ENCODE measurements at places on chromosomes 7 and 10.

GRCh38 chr7:46452561-46453135 is 531.6 kb upstream of the IGFBP3 start:
- DNase-seq: no peak

GRCh38 chr10:24440817-24441797 is 232.2 kb downstream of the KIAA1217 start:
- no peak for DNase-seq

GRCh38 chr7:133512560-133512959 is 259.7 kb downstream of the EXOC4 start:
- DNase-seq: no peak

DNA sequence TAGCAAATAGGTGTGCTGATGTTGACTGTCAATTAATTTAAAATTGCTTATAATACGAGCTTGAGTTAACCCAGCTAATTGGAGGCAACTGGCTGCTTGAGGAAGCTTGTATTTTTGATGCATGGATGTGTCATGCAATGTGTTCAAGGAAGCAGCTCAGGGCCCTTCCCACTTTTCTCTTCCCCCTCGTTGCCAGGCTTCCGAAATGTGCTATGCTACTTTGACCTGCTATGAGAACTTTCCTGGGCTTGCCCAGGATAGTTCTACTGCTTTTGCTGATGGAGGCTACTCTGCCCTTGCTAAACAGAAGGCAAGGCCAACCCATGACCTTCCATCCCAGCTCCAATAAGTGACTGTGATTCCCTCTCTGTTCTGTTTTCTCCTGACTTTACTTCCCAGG is 24.4 kb downstream of the PLCE1 start:
- DNase-seq: no peak

DNA sequence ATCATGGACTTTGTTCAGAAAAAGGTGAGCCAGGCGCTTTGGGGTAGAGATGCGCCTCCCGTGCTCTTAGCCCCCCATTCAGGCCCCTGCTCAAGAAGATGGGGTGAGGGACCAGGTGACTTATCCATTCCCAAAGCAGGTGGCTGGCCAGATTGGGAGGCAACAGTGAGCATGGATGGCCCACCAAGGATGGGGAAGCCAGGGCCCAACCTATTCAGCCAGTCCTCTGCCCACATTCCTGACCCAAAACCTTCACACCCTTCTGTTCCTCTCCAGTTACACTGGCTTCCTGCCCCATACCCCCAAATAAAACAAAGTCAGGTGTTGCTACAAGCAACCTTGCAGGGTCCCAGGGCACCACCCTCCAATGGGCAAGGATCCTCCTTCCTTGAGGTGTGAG is 44.4 kb downstream of the TSPAN15 start:
- no peak for DNase-seq

DNA sequence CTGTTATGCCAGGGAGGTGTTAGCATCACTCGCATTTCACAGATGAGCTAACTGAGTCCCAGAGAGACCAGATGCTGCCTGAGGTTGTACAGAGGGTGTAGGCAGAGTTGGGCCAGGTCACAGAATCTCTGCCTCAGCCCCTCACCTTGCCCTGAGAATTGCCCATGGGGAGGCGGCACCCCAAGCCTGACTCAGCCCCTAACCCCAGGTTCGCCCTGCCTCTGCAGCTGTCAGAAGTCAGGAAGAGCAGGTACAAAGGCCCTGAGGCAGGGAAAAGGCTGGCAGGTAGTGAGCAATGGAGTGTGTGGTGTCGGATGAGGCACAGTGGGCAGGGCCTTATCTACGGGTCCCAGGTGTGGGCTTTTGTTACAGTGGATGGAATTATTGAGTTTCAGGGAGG is 79.4 kb downstream of the MYL10 start:
- DNase-seq: no peak

DNA sequence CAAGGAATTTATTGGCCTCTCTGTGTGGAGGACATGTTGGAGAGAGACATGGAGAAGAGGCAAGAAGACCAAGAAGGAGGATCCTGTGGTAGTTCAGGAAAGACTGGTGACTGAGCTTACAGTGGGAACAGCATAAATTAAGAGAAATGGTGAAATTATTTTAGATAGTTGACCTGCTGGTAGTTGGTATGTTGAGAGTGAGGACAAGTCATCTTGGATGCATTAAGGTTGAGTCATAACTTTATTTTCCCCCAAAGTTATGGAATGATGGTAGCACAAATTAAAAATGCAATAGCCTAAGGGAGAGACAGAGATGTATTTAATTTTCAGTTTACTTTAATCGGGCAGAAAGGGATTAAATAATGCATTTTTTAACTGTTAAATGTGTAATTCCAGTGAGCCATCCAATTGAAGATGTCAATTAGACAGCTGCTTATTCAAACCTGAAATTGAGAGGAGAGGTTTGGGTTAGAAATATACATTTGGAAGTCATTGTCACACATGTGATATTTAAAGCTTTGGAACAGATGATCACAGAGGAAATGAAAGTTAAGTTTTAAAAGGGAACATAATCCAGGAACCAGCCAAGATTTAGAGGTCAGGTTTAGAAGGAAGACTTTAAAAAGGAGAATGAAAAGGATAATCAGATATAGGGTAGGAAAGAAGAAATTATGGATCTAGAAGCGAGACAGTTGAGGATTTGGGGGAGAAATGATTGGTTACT is 80.6 kb downstream of the DGKB start:
- DNase-seq: no peak

- DNase-seq: no peak
These were observed 7.1 kb downstream of the CCDC126 start for GRCh38 chr7:23604296-23604640.

GRCh38 chr7:88746126-88746525 is 13.4 kb upstream of the ZNF804B start:
- no peak for DNase-seq

DNA sequence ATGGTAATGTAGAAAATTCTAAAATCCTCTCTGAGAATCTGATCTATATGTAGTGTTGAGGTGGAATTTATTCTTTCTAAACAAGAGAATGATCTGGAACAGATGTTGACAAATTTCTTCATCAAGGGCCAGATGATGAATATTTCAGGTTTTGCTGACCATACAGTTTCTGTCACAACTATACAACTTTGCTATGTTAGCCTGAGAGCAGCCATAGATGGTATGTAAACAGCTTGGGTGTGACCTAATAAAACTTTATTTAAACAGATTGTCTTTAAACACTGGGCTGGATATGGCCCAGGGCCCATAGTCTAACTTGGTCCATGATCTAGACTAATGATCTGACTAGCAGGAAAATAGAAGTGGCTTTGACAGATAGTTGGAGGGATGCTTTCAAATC is 213.6 kb upstream of the CELF2 start:
- DNase-seq: no peak

- no peak for DNase-seq
These were observed 46.3 kb downstream of the LRMDA start for GRCh38 chr10:75477680-75478079.

- DNase-seq: no peak
These were observed 41.2 kb downstream of the CH25H start for GRCh38 chr10:89165923-89166322.

All from iPS DF 19.7 (cell line).